Natural killer cell (primary cell): ENCODE measurements at places on chromosomes 13 and 19. TPM values are rescaled to one million over a fixed set of nuclear protein-coding genes. Genes with fewer than 3 reads are reported as not detected.

ATXN8OS gene
- not detected for total RNA-seq

KLHL1 gene
- not detected for total RNA-seq

- peaks cover 19% of the 10 kb centered on the region for H3K36me3 ChIP-seq
- no peak overlapping the region for H3K4me3 ChIP-seq
- peak; percentile 42 for DNase-seq
- H3K27ac ChIP-seq, result peak overlapping the region; percentile 97
- no peaks in the 10 kb centered on the region for H3K27me3 ChIP-seq
- peaks cover 24% of the 10 kb centered on the region for H3K4me1 ChIP-seq
Measured at GRCh38 chr13:48236528-48237353, 3.7 kb downstream of the ITM2B start.

TMEM145 gene
- not detected for total RNA-seq

GJB6 gene
- total RNA-seq, result 0.26 TPM

DNA sequence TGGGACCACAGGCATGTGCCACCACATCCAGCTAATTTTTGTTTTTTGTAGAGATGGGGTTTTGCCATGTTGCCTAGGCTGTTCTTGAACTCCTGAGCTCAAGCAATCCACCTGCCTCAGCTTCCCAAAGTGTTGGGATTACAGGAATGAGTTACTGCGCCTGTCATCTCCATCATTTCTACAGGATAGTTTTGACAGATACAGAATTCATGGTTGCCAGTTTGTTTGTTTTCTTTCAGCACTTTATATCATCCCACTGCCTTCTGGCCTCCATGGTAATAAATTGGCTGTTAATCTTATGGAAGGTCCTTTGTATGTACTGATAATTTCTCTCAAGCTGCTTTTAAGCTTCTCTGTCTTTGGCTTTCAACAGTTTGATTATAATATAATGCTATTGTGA is 165.2 kb downstream of the RNF17 start:
- no peak for DNase-seq
- no peak overlapping the region for H3K4me3 ChIP-seq
- H3K36me3 ChIP-seq, result no peaks in the 10 kb centered on the region
- no peak overlapping the region for H3K27ac ChIP-seq
- peaks cover 11% of the 10 kb centered on the region for H3K27me3 ChIP-seq

NLRP11 gene
- total RNA-seq, result not detected

GRCh38 chr19:7698583-7698982 is 3.3 kb downstream of the FCER2 start:
- no peaks in the 10 kb centered on the region for H3K27me3 ChIP-seq
- H3K36me3 ChIP-seq, result no peaks in the 10 kb centered on the region
- peaks cover 40% of the 10 kb centered on the region for H3K4me1 ChIP-seq
- H3K27ac ChIP-seq, result no peak overlapping the region
- DNase-seq, result no peak
- H3K4me3 ChIP-seq, result no peak overlapping the region

FBL gene
- total RNA-seq, result 181 TPM

GRCh38 chr13:72648513-72649065 is 78.8 kb downstream of the MZT1 start:
- no peak overlapping the region for H3K4me3 ChIP-seq
- DNase-seq, result no peak
- H3K27ac ChIP-seq, result no peak overlapping the region
- H3K27me3 ChIP-seq, result no peaks in the 10 kb centered on the region
- no peaks in the 10 kb centered on the region for H3K36me3 ChIP-seq

TTC9B gene
- not detected for total RNA-seq

DNA sequence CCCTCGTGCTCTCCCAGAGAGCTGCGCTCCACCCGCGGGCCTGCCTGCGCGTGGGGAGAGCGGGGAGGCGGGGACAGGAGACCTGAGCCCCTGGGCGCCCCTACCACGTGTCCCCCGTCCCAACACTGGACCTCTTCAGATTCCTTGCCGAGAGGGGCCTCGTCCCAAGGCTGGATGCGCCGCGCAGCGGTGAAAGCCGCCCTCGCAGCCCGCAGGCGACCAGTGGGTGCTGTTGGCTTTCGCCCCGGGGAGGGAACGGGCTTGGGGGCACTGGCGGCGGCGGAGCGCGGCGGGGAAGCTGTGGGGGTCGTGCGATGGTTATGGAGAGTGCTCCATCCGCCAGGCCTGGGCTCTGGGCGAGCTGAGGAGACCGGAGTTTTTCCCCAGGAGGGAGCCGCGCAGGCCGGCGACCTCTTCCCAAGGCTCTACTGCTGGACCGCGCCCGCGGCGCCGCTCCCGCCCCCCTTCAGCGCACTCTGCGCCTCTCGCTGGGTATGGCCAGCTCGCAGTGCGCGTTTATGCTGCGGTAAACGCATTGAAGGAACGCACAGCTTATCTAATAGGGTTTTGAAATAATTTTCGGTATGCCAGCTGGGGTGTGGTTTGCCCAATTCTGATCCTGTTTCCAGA is 17.2 kb upstream of the RNF17 start:
- H3K36me3 ChIP-seq, result no peaks in the 10 kb centered on the region
- H3K27me3 ChIP-seq, result peaks cover 7% of the 10 kb centered on the region
- H3K27ac ChIP-seq, result no peak overlapping the region

DNA sequence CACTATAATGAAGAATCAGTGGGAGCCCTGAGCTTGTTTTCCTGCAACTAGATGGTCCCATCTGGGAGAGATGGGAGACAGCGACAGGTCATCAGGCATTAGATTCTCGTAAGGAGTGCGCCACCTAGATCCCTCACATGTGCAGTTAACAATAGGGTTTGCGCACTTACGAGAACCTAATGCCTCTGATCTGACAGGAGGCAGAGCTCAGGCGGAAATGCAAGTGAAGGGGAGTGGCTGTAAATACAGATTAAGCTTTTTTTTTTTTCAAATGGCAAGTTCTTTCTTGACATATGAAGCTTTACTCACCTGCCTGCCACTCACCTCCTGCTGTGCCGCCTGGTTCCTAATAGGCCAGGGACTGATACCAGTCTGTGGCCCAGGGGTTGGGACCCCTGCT is 14.4 kb downstream of the CDC16 start:
- peak; percentile 22 for DNase-seq
- peaks cover 90% of the 10 kb centered on the region for H3K36me3 ChIP-seq
- H3K4me1 ChIP-seq, result no peaks in the 10 kb centered on the region
- no peak overlapping the region for H3K4me3 ChIP-seq

MEDAG gene
- not detected for total RNA-seq

DNA sequence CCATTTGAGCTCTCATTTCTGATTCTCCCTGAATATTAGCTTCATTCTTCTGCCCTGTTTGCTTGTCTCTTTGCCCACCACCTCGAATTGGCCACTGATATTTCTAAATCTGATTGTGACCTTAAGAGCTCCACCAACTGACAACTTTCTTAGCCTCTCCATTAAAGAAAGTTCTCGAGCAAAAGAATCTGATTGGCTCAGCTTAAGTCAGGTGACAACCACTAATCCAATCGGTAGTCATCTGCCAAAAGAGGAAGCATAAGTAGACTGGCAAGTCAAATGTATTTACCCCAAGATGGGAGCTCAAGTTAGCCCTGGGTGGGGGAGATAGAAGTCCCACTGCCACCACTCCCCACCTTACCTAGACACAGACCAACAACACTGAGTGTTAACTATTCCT is 41.5 kb downstream of the NOTCH3 start:
- no peak overlapping the region for H3K4me3 ChIP-seq
- no peaks in the 10 kb centered on the region for H3K4me1 ChIP-seq
- no peak overlapping the region for H3K27ac ChIP-seq
- no peak for DNase-seq

CD79A gene
- total RNA-seq, result 35.5 TPM

RAP2A gene
- 30.9 TPM for total RNA-seq

GRCh38 chr13:111389621-111390521 is 69.4 kb downstream of the TEX29 start:
- no peak overlapping the region for H3K27ac ChIP-seq
- no peaks in the 10 kb centered on the region for H3K27me3 ChIP-seq
- H3K4me1 ChIP-seq, result no peaks in the 10 kb centered on the region
- no peaks in the 10 kb centered on the region for H3K36me3 ChIP-seq
- no peak overlapping the region for H3K4me3 ChIP-seq

DNA sequence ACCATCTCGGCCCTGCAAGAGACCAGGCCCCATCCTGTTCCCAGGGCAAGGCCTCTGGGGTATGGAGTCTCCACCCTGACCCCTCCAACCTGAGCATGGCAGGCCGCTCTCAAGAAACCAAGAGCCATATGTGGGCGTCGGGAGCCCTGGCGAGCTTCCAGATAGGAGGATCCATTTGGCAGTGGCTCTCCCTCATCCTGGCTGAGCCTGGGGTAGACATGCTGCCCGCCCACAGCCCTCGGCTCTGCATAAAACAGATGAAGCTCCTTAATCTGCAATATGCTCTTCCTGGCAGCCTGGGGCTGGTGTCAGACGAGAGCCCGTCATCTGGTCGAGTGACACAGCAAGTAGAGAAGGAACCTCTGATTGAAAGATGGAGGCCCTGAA is 6.1 kb downstream of the ATP13A1 start:
- no peaks in the 10 kb centered on the region for H3K27me3 ChIP-seq
- no peak overlapping the region for H3K27ac ChIP-seq
- peaks cover 14% of the 10 kb centered on the region for H3K4me1 ChIP-seq
- H3K4me3 ChIP-seq, result no peak overlapping the region

GRCh38 chr19:18108897-18109296 is 11.3 kb downstream of the MAST3 start:
- peaks cover 53% of the 10 kb centered on the region for H3K4me1 ChIP-seq
- H3K36me3 ChIP-seq, result no peaks in the 10 kb centered on the region
- H3K4me3 ChIP-seq, result no peak overlapping the region
- DNase-seq, result no peak
- H3K27me3 ChIP-seq, result no peaks in the 10 kb centered on the region

GRCh38 chr13:60074397-60074796 is 89.3 kb downstream of the DIAPH3 start:
- H3K27me3 ChIP-seq, result no peaks in the 10 kb centered on the region
- H3K27ac ChIP-seq, result no peak overlapping the region
- H3K4me3 ChIP-seq, result no peak overlapping the region
- H3K36me3 ChIP-seq, result no peaks in the 10 kb centered on the region
- no peak for DNase-seq
- no peaks in the 10 kb centered on the region for H3K4me1 ChIP-seq

- peaks cover 12% of the 10 kb centered on the region for H3K4me1 ChIP-seq
- no peak overlapping the region for H3K4me3 ChIP-seq
- no peak overlapping the region for H3K27ac ChIP-seq
- no peak for DNase-seq
- H3K27me3 ChIP-seq, result no peaks in the 10 kb centered on the region
Measured at GRCh38 chr19:7994114-7994513, 11.3 kb downstream of the ELAVL1 start.

- H3K27ac ChIP-seq, result no peak overlapping the region
- no peaks in the 10 kb centered on the region for H3K4me1 ChIP-seq
Measured at GRCh38 chr13:94050039-94050438, 429.4 kb downstream of the DCT start.

DNA sequence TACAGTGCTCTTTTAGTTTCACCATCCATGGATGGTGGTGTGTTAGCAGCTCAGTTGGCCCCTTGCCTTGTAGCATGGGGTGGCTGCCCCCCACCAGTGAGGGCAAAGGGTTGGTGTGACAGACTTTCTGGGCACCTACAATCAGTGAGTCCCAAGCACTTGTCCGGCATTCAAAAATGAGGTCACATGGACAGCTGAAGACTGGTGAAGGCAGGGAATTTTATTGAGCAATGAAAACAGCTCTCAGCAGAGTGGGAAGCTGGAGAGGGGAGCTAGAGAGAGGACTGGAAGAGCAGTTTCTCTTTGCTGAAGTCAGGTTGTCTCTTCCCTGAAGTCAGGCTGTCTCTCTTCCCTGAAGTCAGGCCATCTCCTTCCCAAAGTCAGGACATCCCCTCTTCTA is 1053.2 kb downstream of the SLITRK1 start:
- H3K4me3 ChIP-seq, result no peak overlapping the region
- no peaks in the 10 kb centered on the region for H3K27me3 ChIP-seq
- DNase-seq, result no peak
- H3K27ac ChIP-seq, result no peak overlapping the region
- H3K36me3 ChIP-seq, result no peaks in the 10 kb centered on the region
- H3K4me1 ChIP-seq, result no peaks in the 10 kb centered on the region

- no peaks in the 10 kb centered on the region for H3K36me3 ChIP-seq
- H3K27me3 ChIP-seq, result no peaks in the 10 kb centered on the region
- no peak overlapping the region for H3K4me3 ChIP-seq
- H3K27ac ChIP-seq, result no peak overlapping the region
Measured at GRCh38 chr13:62598708-62599107, 1183.1 kb upstream of the PCDH20 start.

GRCh38 chr19:44744871-44745332 is 3.6 kb upstream of the BCL3 start:
- H3K4me3 ChIP-seq, result no peak overlapping the region
- no peak for DNase-seq
- no peaks in the 10 kb centered on the region for H3K27me3 ChIP-seq

GRCh38 chr13:110399801-110400200 is 92.7 kb downstream of the COL4A2 start:
- peaks cover 3% of the 10 kb centered on the region for H3K27me3 ChIP-seq
- H3K27ac ChIP-seq, result no peak overlapping the region
- H3K4me3 ChIP-seq, result no peak overlapping the region

GRCh38 chr19:51158474-51159129 is 16.5 kb downstream of the SIGLEC7 start:
- peaks cover 25% of the 10 kb centered on the region for H3K36me3 ChIP-seq
- no peak overlapping the region for H3K27ac ChIP-seq
- H3K4me1 ChIP-seq, result peaks cover 10% of the 10 kb centered on the region

DNA sequence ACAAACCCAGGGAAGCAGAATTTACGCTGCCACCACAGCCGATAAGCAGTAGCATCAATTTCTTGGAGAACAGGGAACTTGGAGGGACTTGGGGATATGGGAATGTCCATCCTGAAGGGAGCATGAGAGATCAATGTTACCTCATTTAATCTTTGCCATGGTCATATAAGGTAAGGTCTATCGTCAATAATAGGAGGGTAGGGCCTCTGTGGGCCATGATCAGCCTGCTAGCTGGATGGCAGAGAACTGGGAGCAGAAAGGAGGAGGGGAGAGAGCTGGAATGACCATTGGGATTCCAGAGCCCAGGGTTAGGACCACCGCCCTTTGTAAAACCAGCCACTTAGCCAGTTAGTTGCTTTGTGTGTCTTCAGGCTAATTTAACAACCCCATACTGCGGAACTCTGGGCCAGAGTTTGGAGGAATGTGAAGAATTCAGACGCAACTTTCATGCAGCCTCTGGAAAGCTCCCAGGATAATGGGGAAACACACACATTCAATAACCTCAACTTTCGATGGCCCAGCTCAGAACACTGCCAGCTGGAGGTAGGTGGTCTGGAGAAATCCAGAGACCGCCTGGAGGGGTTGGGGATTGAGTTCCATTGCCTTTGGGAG is 40.3 kb downstream of the ZNF557 start:
- H3K27me3 ChIP-seq, result no peaks in the 10 kb centered on the region
- no peaks in the 10 kb centered on the region for H3K4me1 ChIP-seq
- no peaks in the 10 kb centered on the region for H3K36me3 ChIP-seq
- no peak for DNase-seq
- no peak overlapping the region for H3K4me3 ChIP-seq

- H3K4me3 ChIP-seq, result no peak overlapping the region
- no peaks in the 10 kb centered on the region for H3K27me3 ChIP-seq
- DNase-seq, result no peak
- no peaks in the 10 kb centered on the region for H3K36me3 ChIP-seq
- no peak overlapping the region for H3K27ac ChIP-seq
Measured at GRCh38 chr19:57436417-57436816, 1.3 kb downstream of the ZNF749 start.

SHKBP1 gene
- 209 TPM for total RNA-seq
